ENCODE measurements at places on chromosomes 4 and X.

DNA sequence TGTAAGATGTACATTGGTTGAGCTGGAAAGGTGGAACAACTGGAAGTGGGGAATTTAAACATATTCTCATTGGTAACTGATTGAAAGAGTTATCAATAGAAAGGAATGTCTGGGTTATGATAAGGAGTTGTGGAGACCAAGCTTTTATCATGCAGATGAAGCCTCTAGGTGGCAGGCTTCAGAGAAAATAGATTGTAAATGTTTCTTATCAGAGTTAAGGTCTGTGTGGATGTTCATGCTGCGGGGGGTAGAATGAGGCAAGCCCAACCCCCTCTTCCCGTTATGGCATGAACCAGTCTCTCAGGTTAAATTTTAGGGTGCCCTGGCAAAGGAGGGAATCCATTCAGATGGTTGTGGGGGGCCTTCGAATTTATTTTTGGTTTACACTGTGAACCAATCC lies 16.0 kb downstream of the ARSD start:
- H3K27ac ChIP-seq: no peak overlapping the region
- H3K36me3 ChIP-seq: no peaks in the 10 kb centered on the region
- no peak for DNase-seq
- no peaks in the 10 kb centered on the region for H3K27me3 ChIP-seq
- no peaks in the 10 kb centered on the region for H3K4me1 ChIP-seq

GRCh38 chr4:112939901-112940300 lies 109.6 kb upstream of the ANK2 start:
- no peaks in the 10 kb centered on the region for H3K27me3 ChIP-seq
- H3K4me3 ChIP-seq: no peak overlapping the region
- H3K4me1 ChIP-seq: no peaks in the 10 kb centered on the region
- DNase-seq: no peak
- no peak overlapping the region for H3K27ac ChIP-seq
- H3K36me3 ChIP-seq: no peaks in the 10 kb centered on the region

DNA sequence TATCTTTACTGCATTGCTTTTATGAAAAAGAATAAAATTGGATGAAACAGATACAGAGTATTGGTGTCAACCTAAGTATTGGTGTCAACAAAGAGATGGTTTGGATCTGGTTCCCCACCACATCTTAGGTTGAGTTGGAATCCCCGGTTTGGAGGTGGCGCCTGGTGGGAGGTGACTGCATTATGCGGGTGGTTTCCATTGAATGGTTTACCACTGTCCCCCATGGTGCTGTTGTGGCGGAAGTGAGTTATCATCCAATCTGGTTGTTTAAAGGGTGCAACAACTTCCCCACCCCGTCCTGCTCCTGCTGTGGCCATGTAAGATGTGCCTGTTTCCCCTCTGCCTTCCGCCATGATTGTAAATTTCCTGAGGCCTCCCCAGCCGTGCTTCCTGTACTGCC lies 52.8 kb upstream of the CD99 start:
- no peak overlapping the region for H3K27ac ChIP-seq
- H3K36me3 ChIP-seq: no peaks in the 10 kb centered on the region
- no peaks in the 10 kb centered on the region for H3K4me1 ChIP-seq
- H3K27me3 ChIP-seq: no peaks in the 10 kb centered on the region
- DNase-seq: no peak

GRCh38 chr4:151676301-151676700 lies 84.5 kb downstream of the GATB start:
- no peak overlapping the region for H3K4me3 ChIP-seq
- no peak for DNase-seq
- H3K36me3 ChIP-seq: no peaks in the 10 kb centered on the region
- H3K27me3 ChIP-seq: no peaks in the 10 kb centered on the region
- H3K27ac ChIP-seq: no peak overlapping the region

DNA sequence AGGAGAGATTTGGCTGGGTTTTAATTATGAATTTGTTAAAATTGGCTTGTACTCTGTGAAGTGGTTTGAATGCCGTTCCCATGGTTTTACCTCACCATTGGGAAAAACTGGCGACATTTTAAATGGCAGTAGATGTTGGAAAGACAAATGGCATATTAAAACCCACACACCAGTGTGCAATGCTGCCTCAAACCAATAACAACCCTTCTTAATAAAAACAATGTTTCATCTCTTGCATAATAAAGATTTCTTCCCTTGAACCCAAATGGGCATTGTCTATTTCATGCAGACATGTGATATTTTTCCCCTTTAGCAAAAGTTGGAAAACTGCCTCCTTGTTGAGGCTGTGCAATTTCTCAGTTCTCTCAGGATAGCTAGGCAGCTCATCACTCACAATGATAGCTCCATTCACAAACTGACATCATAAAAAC lies 33.7 kb downstream of the GABRB1 start:
- no peaks in the 10 kb centered on the region for H3K27me3 ChIP-seq
- H3K27ac ChIP-seq: no peak overlapping the region
- peak; percentile 14 for DNase-seq
- H3K4me1 ChIP-seq: no peaks in the 10 kb centered on the region

GRCh38 chrX:132034648-132035047 lies 11.5 kb downstream of the STK26 start:
- peaks cover 5% of the 10 kb centered on the region for H3K27me3 ChIP-seq
- no peaks in the 10 kb centered on the region for H3K4me1 ChIP-seq
- no peaks in the 10 kb centered on the region for H3K36me3 ChIP-seq
- DNase-seq: no peak
- no peak overlapping the region for H3K4me3 ChIP-seq

DNA sequence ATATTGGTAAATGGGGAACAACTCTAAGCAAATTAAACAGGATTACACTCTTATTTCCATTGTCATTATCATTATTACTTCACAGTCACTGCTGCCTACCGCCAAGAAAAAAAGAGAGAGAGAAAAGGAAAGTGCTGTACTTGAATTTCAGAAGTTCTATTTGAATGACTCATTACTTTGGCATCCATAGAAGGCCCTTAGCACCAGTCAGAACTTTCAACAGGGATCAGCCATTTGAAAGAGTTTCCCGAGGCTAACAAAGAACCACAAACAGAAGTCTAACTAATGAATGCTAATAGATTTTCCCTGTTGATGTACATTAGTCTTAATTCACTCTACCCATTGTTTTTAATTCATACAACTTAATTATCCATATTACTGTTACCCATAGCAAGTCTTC lies 116.3 kb downstream of the SHROOM4 start:
- no peaks in the 10 kb centered on the region for H3K27me3 ChIP-seq
- H3K36me3 ChIP-seq: no peaks in the 10 kb centered on the region
- H3K4me3 ChIP-seq: no peak overlapping the region
- DNase-seq: no peak

DNA sequence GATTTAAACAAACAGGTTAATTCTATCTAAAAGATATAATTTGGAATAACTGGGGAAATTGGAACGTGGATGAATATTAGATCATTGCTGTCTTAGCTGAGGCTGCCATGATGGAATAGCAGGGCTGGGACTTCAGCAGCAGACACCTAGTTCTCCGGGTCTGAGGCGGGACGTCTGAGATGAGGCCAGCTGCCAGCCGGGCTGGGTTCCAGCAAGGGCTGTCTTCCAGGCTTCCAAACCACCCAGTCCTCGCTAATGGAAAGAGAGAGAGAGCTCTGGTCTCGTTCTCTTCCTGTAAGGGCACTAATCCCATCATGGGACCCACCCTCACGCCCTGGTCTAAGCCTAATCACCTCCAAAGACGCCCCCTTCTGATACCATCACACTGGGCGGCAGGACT lies 85.7 kb downstream of the ADRA2C start:
- no peak overlapping the region for H3K4me3 ChIP-seq
- H3K36me3 ChIP-seq: no peaks in the 10 kb centered on the region
- no peak overlapping the region for H3K27ac ChIP-seq
- no peaks in the 10 kb centered on the region for H3K4me1 ChIP-seq

DNA sequence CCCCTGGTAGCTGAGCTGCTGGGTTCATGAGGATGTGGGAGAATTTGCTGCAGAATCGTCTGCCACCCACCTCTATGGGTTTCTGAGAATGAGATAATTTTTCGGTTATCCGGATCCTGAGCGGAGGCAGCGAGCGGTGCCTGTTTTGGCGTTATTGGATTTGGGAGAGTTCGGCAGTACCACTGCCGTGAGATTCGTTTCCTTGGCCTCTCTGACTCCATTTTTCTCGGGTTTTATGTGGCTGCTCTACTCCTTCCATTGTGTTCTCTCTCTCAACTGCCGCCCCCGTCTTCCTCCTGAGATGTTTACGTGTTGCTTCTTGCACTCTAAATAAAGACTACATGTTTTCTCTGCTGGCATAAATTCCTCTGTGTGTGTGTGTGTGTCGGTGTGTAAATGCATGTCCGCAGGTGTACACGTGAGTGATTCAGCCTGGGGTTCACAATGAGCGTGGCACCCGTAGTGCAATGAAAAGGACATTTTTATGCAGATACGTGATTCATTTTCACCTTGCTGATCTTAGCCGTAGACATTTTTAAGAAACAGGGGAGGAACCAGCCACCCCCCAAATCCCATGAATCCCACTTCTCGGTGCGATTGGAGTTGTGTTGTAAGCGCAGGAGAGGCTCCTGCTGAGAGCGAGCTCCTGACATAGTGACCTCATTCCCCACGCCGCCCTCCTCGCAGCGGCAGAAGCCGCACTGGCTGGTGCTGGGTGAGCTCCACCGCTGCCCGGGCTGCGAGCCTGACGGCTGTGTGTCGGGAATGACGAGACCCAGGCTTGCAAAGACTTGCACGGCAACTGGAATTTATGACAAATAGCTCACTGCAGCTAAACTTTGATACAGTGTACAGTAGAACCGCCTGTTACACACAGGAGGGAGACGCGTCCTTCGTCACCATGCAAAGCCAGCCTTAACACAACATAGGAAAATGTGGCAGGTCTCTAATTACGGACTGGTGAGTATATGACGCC lies 82.2 kb downstream of the STOX2 start:
- H3K27ac ChIP-seq: peak overlapping the region; percentile 69
- peak overlapping the region; percentile 33 for H3K4me3 ChIP-seq
- no peaks in the 10 kb centered on the region for H3K27me3 ChIP-seq
- peak; percentile 64 for DNase-seq
